HT-29 (cell line): ENCODE measurements at places on chromosomes 5 and 9.

GRCh38 chr9:129342591-129343423 is 164.7 kb upstream of the IER5L start:
- no peak for DNase-seq

GRCh38 chr5:118557251-118557661 is 431.1 kb downstream of the DTWD2 start:
- no peak for DNase-seq

- DNase-seq = no peak
Measured at GRCh38 chr5:138686668-138687067, 66.6 kb upstream of the CTNNA1 start.

DNA sequence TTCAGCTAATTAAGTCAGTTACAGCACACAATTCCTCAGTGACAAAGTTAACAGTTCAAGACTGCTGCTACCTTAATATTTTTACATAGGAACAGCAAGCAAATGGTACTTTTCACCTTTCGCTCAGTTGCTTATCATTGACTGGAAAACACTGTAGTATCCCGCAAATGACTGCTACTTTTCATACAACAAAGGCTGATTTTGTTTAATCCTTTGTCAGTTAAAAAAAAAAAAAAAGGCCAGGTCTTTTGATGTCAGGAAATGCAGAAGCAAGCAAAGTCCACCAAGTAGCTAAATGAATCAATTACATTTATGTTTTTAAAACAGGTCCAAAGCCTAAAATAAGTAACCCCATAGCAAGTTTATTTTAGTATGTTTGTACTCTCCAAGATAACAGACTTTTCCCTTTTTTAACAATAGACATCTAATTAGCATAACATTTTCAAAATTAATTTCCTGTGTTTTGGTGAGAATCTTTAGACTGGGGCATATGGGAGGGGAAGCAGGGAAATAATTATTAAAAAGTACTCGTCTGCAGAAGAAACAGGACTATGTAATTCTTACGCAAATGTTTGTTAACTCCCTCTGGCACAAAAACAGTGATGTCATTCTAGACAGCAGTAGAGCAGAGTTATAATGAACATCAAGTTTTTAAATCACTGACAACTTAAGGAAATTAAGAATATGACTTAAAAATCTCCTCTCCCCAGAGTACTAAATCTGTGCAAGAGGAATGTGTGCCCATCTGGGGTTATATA is 9.6 kb downstream of the PFDN1 start:
- DNase-seq = no peak

- DNase-seq = no peak
Measured at GRCh38 chr5:108634010-108634616, 113.6 kb upstream of the FER start.

DNA sequence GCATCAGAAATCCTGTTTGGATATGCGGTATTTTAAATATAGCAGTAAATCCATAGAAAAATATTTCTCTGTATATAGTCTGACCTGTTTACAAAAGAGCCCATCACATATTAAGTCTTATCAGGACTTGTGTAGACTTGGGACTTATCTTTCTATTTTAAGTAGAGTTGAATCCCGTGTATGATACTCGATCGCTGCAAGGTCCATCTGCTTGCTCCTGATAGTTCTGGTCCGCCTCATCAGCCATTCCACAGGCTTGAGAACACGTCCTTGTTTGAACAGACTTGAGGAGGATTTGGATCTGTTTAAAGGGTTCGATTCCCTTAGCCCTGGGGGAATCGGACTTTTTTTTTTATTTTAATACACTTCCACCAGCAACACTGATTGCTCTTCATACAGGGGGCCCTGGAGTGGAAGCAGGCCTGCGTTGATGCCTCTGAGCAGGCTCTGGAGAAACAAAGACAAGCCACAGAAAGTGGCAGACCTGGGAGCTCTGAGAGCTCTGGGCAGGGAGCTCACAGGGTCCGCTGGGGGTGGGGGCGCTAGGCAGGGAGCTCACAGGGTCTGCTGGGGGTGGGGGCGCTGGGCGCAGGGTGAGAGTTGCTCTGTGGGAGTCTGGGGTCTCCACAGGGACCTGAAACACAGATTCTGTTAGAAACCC is 112.2 kb downstream of the MVB12B start:
- no peak for DNase-seq

GRCh38 chr5:57243286-57244137 is 69.7 kb downstream of the GPBP1 start:
- DNase-seq = no peak

GRCh38 chr5:37206736-37207135 is 42.4 kb downstream of the CPLANE1 start:
- DNase-seq = no peak

GRCh38 chr5:125976421-125977000 is 446.7 kb upstream of the GRAMD2B start:
- no peak for DNase-seq

- no peak for DNase-seq
Measured at GRCh38 chr5:13477118-13477737, 467.3 kb downstream of the DNAH5 start.

GRCh38 chr5:75818661-75819060 is 101.4 kb upstream of the POC5 start:
- no peak for DNase-seq

- no peak for DNase-seq
Measured at GRCh38 chr5:95779611-95780010, 42.9 kb downstream of the GLRX start.
